Stimulated activated naive CD8-positive, alpha-beta T cell treated with anti-CD3 and anti-CD28 coated beads, Interleukin-15, amount 100 ng/mL, for 72 hours (primary cell): ENCODE measurements at places on chromosomes 1 and 21.

DNA sequence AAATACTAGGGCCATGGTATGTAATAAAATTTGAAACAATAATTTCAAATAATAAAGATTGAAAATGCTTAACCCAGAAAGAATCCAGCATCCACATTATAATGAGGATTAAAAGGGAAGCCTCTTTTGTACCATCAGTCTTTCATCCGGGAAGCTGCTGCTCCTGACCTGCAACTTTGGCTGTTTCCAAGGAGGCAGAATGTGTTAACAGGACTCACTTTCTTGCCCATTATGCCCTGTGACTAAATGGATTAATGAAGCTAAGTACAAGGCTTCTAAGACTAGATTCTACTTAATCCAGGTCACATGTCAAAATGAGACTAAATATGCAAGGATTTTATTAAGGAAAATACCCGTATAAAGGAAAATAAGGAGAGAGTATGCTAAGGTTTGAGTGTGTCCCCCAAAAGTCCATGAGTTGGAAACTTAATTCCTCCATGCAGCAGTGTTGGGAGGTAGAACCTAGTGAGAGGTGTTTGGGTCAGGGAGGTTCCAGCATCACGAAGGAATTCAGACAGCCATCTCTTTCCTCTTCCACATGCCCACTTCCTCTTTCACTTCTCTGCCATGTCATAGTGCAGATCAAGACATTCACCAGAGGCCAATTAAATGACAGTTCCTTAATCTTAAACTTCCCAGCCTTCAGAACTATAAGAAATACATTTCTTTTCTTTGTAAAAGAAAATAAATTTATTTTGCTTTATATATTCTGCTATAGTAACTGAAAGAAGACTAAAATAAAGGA lies 27.7 kb downstream of the FMO2 start:
- no peak for DNase-seq

GRCh38 chr21:15616864-15617574 lies 112.8 kb upstream of the USP25 start:
- no peak for DNase-seq

GRCh38 chr1:220028346-220028895 lies 17.9 kb downstream of the EPRS1 start:
- DNase-seq, result no peak

DNA sequence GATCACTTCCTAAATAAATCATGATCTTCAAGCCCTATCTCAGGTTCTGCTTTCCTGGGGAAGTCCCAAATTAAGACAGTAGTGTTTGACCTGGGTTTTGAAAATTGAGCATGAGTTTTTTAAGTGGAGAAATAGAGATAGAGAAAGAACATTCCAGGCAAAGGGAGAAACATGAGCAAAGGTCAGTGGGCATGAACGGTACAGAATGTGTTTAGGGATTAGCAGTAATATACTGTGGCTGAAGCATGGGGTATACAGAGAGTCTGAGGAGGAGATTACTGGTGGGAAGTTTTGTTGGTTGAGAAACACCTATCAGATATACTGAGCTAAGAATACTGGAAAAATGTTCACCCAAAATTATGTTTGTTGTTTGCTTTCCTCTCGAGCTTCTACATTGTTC lies 15.2 kb upstream of the MYSM1 start:
- no peak for DNase-seq

GRCh38 chr1:192343344-192343743 lies 26.6 kb downstream of the RGS21 start:
- no peak for DNase-seq

DNA sequence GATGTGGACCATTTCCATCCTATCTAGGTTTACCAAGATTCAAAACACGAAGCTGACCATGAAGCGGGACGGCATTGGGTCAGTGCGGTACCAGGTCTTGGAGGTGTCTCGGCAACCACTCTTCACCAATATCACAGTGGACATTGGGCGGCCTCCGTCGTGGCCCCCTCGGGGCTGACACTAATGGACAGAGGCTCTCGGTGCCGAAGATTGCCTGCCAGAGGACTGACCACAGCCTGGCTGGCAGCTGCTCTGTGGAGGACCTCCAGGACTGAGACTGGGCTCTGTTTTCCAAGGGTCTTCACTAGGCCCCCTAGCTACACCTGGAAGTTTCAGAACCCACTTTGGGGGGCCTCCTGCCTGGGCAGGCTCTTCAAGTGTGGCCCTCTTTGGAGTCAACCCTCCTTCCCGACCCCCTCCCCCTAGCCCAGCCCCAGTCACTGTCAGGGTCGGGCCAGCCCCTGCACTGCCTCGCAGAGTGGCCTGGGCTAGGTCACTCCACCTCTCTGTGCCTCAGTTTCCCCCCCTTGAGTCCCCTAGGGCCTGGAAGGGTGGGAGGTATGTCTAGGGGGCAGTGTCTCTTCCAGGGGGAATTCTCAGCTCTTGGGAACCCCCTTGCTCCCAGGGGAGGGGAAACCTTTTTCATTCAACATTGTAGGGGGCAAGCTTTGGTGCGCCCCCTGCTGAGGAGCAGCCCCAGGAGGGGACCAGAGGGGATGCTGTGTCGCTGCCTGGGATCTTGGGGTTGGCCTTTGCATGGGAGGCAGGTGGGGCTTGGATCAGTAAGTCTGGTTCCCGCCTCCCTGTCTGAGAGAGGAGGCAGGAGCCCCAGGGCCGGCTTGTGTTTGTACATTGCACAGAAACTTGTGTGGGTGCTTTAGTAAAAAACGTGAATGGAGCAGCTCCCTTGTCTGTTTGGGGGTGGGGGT lies 864 bp upstream of the CCDC24 start:
- DNase-seq, result no peak

DNA sequence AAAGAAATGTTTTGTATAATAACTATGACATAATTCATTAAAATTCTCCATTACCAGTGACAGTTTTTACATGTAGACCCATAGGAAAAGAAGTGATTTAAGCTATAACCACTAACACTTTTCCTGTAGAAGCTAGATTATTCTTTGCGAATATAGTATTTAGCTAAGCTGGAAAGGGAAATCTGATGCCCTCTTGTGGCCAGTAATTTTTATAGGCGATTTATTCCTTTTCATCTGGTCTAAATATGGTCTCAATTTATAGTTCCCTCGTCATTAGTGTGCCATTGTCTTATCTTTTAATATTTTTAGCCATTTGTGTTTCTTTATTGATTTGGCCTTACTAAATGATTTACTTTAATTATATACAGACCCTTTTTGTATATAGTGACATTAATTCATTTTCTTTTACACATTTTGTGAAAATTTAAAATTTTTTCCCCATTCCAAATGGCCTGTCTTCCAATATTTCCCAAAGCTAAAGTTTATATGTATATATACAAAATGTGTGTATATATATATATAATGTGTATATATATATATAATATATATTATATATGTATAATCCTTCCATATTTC lies 26.7 kb downstream of the BTG3 start:
- DNase-seq, result no peak
